Breast epithelium (tissue), 4 donors: ENCODE measurements at places on chromosomes 5 and 9. TPM values are rescaled to one million over a fixed set of nuclear protein-coding genes. Genes with fewer than 3 reads are reported as not detected.

DNA sequence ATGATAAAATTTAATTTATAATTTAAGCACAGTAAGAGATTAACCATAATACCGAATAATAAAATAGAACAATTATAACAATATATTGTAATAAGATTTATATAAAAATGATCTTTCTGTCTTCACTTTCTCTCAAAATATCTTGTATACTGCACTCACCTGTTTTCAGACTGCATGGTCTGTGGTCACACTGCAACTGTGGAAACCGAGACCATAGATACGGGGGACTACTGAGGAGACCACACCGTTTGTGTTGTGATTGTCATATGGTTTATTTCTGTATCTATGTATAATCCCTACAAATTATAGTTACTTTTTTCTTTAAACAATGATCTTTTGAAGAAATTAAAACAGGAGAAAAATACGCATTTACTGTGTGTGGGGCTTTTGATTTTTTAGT lies 78.8 kb upstream of the TNFAIP8 start:
- no peaks in the 10 kb centered on the region for H3K27me3 ChIP-seq

The PDE6A gene
- total RNA-seq: 0.15 TPM

- H3K4me3 ChIP-seq: peak overlapping the region; percentile 19
- H3K36me3 ChIP-seq: no peaks in the 10 kb centered on the region
- no peak for DNase-seq
- H3K27ac ChIP-seq: peak overlapping the region; percentile 77
- H3K27me3 ChIP-seq: no peaks in the 10 kb centered on the region
Measured at GRCh38 chr5:56071470-56071869, 76.7 kb upstream of the IL6ST start.

DNA sequence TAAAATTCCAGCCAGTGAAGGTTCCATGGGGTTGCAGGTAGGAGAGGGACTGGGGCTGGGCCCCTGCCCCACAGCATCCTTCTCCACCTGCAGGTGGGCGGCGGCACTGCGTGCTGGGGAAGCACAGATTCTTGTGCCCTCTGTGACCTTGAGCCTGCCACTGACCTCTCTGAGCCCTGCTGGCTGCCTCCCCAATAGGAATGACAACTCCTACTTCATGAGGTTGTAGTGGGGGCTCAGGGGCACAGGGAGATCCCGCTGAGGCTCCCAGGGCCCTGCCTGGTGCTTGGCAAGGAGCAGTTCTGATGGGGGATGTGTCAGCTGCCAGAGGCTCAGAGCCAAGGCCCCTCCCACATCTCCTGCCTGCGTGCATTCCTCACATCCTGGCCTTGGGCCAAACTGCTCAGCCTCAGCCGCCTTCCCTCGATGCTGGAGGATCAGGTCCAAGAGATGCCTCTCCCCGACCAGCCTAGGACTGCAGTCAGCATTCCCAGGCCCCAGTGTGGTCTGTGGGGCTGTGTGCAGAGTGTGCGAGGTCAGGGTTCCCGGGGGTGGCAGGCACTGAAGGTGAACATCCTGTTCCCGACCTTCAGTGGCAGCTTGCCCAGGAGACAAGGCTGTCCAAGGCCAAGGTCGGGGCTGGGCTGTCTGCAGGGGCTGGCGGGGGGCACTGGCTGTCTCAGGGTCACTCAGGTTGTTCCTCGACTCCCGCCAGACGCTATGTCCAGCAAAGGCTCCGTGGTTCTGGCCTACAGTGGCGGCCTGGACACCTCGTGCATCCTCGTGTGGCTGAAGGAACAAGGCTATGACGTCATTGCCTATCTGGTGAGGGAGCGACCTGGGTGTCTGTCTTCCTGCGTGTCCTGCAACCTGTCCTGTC lies 7.0 kb downstream of the ASS1 start:
- H3K4me1 ChIP-seq: peaks cover 36% of the 10 kb centered on the region
- H3K27ac ChIP-seq: peak overlapping the region; percentile 74
- H3K36me3 ChIP-seq: no peaks in the 10 kb centered on the region
- DNase-seq: peak; percentile 84
- H3K4me3 ChIP-seq: no peak overlapping the region

The ECSCR gene
- 17.4 TPM for total RNA-seq

The SLC6A19 gene
- not detected for total RNA-seq

The NRARP gene
- total RNA-seq: 2.1 TPM

The TNFSF15 gene
- 2.0 TPM for total RNA-seq

DNA sequence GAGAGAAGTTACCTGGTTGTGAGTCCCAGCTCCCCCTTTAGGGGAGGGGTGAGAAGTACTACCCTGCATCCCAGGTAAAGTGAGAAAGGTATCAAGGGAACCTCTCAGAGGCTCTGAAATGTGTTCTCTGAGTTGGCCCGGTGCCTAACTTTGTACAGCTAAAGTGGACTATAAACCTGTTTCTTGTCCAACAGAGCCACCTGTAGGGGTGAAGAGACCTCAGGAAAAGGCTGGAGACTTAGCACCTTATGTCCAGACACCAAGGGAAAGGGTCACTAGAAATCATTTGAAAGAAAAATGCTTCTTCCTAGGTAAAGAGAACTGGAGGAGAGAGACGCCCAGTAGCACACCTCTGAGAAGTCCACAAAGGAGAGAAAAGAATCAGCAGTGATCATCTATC lies 108.3 kb upstream of the KIF2A start:
- H3K36me3 ChIP-seq: no peaks in the 10 kb centered on the region
- H3K27ac ChIP-seq: no peak overlapping the region
- no peak overlapping the region for H3K4me3 ChIP-seq
- DNase-seq: no peak

DNA sequence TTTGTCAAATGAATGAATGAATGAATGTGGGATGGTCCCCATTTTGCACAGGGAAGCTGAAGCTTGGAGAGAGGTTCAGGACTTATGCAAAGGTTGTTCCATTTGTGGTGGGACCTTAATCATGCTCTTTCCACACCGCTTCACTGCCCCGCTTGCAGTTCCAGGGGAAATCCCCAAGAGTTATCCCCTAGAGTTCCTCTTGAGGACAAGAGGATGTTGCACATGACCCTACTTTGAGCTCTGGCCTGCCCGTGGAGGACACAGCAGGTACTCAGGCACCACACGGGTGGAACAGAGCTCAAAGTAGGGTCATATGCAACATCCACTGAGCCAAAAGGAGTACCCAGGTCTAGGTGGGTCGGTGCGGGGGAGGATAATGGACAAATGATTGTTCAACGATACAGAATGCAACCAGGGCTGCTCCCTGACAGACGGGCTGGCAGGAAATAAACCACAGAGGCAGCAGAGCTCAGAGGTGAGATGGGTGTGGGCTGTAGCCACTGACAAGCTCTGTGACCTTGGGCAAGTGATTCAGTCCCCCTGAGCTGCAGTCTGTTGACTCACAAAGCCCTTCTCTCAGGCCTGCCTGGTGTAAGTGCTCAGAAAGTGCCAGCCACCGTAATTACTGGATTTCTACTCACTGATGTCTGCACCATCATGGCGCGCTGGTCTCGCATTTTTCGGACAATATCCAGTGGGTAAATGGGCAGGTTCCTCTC lies 60.3 kb upstream of the EPB41L4B start:
- no peaks in the 10 kb centered on the region for H3K36me3 ChIP-seq
- H3K4me1 ChIP-seq: no peaks in the 10 kb centered on the region
- no peak overlapping the region for H3K27ac ChIP-seq

DNA sequence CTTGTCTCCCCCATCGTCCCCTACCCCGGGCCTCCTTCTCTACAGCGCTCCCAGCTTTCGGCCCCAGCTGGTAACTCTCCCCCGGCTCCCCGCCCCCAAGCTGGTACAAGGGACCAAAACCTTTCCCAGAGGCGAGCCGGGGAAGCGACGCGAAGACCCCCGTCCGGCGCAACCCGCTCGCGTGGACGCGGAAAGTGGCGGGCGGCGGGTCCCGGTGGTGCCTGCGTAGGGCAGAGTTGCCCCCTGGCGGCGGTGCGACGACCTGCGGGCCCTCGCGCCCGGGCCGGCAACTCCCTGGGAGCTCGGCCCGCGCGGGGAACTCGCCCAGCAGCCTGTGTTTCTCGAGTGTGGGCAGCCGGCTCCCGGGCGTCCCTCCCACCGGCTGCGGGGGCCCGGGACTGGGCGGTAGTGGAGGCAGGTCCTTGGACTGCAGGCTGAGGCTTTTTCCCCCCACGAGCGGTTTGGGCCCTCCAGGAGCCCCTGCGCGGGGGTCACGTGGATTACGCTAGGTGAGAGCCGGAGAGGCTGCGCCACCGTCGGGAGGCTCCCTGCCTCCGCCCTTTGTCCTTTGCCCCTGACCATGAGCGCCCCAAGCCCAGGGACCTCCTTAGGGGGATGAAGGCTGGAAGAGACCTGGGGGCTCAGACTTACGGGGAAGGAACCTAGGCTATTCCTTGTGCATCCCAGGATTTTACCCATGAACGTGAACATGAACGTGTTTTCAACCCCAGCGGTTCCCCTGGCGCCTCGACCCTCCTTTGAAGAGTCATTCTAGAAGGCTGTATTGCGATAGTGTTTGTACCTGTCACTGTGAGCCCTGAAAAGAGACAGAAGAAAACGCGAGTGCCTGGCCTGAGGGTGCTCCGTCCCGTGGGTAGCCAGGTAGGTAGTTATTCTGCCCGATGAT lies 2.9 kb upstream of the FOXD1 start:
- no peaks in the 10 kb centered on the region for H3K36me3 ChIP-seq
- H3K4me1 ChIP-seq: peaks cover 7% of the 10 kb centered on the region
- no peak overlapping the region for H3K4me3 ChIP-seq
- H3K27me3 ChIP-seq: peaks cover 3% of the 10 kb centered on the region
- H3K27ac ChIP-seq: no peak overlapping the region

The SLC25A46 gene
- total RNA-seq: 46.2 TPM

DNA sequence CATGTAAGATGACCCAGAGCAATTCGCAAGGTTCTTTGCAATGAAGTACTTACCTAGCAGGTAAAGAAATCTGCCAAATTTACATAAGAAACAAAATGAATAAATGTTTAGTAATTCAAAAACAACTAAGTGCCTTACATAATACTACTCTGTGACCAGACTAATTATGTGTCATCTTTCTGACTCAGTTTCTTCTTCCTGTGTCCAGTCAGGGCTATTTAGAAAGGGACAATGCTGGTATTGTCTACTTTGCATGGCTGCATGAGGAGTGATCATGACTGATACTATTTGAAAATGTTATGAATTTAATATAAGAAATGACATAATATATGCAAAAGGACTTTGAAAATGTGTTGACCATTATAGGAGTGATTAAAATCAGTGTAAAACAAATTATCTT lies 210.0 kb downstream of the TMEM161B start:
- no peak overlapping the region for H3K4me3 ChIP-seq
- H3K4me1 ChIP-seq: no peaks in the 10 kb centered on the region
- H3K27me3 ChIP-seq: no peaks in the 10 kb centered on the region
- no peaks in the 10 kb centered on the region for H3K36me3 ChIP-seq
- DNase-seq: no peak

- DNase-seq: no peak
- H3K27me3 ChIP-seq: no peaks in the 10 kb centered on the region
- H3K36me3 ChIP-seq: no peaks in the 10 kb centered on the region
- H3K27ac ChIP-seq: no peak overlapping the region
Measured at GRCh38 chr5:87940775-87941174, 327.9 kb downstream of the TMEM161B start.

DNA sequence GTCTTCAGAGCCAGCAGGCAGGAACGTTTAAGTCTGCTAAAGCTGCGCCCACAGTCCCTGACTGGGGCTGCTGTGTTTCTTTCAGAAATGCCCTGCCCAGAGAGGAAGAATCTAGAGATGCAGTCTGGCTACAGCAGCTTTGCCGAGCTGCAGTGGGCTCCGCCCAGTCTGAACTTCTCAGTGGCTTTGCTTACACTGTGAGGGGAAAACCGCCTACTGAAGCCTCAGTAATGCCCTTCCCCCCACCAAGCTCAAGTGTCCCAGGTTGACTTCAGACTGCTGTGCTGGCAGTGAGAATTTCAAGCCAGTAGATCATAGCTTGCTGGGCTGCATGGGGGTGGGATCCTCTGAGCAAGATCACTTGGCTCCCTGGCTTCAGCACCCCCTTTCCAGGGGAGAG lies 78.4 kb downstream of the SREK1 start:
- H3K27me3 ChIP-seq: no peaks in the 10 kb centered on the region
- H3K27ac ChIP-seq: no peak overlapping the region
- no peak overlapping the region for H3K4me3 ChIP-seq

The GMCL2 gene
- total RNA-seq: not detected

The RBM27 gene
- total RNA-seq: 31.8 TPM

DNA sequence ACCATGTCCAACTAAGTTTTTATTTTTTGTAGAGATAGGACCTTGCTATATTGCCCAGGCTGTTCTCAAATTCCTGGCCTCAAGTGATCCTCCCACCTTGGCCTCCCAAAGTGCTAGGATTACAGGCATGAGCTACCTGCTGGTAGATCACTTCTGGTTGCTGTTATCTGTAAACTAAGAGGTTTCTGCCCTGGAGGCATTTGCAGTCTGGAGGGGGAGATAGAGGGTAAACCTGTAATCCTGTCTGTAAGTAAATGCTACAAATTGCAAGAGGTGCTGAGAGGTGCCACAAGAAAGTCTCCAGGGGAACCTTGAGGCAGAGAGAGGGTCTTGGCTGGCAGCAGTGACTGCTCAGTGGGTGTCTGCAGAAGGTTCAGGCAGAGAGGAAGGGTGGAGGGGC lies 29.0 kb upstream of the GGTA1 start:
- peaks cover 9% of the 10 kb centered on the region for H3K4me1 ChIP-seq
- H3K4me3 ChIP-seq: no peak overlapping the region
- DNase-seq: no peak
- H3K27me3 ChIP-seq: no peaks in the 10 kb centered on the region
- no peaks in the 10 kb centered on the region for H3K36me3 ChIP-seq

DNA sequence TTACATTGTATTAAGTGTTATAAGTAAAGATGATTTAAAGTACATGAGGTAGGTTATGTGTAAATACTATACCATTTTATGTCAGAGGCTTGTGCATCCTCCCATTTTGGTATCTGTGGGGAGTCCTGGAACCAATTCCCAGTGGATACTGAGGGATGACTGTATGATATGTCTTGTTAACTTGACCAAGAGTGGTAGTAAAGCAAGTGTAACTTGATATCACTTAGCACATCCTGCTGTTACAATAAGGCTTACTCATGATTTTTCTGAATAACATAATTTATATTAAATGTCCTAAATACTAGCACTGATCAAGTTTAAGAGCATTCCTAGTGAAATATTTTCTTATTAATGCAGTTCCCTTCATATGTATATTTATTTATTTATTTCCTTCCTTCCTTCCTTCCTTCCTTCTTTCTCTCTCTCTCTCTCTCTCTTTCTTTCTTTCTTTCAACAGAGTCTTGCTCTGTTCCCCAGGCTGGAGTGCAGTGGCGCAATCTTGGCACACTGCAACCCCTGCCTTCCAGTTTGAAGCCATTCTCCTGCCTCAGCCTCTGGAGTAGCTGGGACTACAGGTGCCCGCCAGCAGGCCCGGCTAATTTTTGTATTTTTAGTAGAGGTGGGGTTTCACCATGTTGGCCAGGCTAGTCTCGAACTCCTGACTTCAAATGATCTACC lies 7.5 kb downstream of the NDFIP1 start:
- H3K27ac ChIP-seq: no peak overlapping the region
- H3K4me3 ChIP-seq: no peak overlapping the region
- no peaks in the 10 kb centered on the region for H3K27me3 ChIP-seq
- no peaks in the 10 kb centered on the region for H3K36me3 ChIP-seq

GRCh38 chr9:89821081-89821480 lies 216.3 kb downstream of the GADD45G start:
- no peak overlapping the region for H3K27ac ChIP-seq
- H3K4me1 ChIP-seq: no peaks in the 10 kb centered on the region
- H3K27me3 ChIP-seq: no peaks in the 10 kb centered on the region
- H3K36me3 ChIP-seq: no peaks in the 10 kb centered on the region

The SCGB3A1 gene
- total RNA-seq: 8.8 TPM

GRCh38 chr9:137763271-137763955 lies 114.2 kb upstream of the CACNA1B start:
- no peak for DNase-seq
- H3K36me3 ChIP-seq: no peaks in the 10 kb centered on the region
- H3K4me1 ChIP-seq: no peaks in the 10 kb centered on the region
- no peaks in the 10 kb centered on the region for H3K27me3 ChIP-seq
- H3K4me3 ChIP-seq: no peak overlapping the region
- peak overlapping the region; percentile 25 for H3K27ac ChIP-seq
